NCI-H2227 treated with DMSO at 0.1 percent for 48 hours (cell line): ENCODE measurements at places on chromosomes 2 and 18.
A peak's percentile ranks its signal among the peaks of the same experiment; 100 is the strongest.

DNA sequence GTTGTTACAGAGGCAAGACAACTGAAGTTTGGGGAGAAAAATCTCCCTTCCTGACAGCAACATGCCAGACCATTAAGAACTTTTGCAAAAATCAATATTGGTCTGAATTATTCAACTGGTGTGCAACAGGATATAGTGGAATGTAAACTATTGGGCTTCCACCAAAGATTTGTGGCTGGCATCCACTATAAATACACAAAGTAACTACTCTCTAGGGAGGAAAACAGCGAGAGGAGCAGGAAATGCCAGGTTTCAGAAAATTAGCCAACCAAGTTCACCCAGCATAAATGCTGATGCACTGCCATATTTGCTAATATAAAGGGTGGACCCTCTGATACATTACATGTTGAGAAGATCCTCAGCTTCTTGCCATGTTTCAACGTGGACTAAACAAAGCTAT is 267.6 kb upstream of the LYPD1 start:
- no peak for DNase-seq

DNA sequence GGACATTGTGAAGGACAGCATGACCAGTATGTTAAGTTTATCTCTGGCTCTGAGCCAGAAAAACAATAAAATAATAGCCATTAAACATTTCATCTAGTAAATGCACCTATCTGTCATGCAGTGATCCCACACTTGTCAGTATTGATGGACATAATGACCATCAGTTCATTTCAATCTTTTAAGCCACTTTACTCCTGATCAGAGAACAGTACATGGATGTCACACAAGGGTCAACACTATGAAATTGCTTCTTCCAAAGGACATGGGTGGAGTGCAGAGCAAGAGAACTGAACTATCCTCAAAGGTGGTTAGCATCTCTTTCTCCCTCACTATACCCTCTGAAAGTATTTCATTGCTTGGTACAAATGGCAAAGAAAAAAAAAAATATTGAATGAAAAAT is 816.0 kb upstream of the GYPC start:
- peak; percentile 47 for DNase-seq

DNA sequence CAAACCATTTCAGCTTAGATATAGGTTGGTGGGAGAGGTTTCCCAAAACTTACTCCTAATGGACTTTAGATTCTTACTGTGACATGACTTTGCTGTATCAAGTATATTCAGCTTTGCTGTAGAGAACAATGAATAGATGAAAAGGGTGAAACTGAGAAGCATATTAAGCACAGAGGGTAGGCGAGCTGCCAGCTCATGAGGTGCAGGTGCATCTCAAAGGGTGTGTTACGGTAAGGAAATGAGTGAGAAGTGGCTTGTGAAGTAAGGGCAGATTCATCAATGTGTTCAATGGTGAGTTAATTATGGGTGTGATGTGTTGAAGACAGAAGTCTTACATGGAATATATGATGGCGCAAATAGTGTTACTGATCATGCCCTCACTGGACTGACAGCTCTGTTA is 49.3 kb downstream of the CD8B2 start:
- no peak for DNase-seq

GRCh38 chr2:26970928-26971627 is 641 bp downstream of the MAPRE3 start:
- DNase-seq, result no peak
